ENCODE measurements at places on chromosomes 3 and 15.

DNA sequence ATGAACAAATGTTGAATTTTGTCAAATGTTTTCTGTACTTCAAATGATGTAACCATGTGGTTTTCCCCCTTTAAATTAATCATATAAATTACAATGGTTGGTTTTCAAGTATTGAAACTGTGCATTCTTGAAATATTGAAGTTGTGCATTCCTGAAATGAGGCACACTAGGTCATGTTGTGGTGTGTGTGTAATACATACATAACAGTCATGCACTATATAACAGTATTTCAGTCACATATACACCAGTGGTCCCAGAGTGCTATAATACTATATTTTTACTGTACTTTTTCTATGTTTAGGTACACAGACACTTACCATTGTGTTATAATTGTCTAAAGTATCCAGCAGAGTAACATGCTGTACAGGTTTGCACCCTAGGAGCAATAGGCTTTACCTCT, 11.0 kb upstream of the IQCF5 start:
- DNase-seq: no peak

DNA sequence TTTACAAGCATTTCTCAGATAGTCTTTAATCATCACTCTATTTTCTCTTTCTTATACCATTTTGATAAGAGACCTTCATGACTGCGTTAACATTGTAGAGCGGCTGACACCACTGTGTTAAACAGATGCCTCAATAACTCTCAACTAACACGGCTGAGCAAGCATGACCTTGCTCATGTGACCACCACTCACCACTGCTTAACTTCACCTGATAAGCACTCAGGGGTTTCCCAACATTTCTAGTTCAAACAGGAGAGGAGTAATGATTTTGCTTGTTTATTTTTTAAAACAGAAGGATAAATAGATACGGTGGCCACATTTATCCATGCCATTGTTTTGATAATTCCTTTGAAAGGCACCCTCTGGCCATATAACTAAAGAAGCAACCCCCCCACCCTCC, 37.7 kb upstream of the TMEM45A start:
- DNase-seq: no peak

GRCh38 chr15:74174219-74174957, 878 bp downstream of the ISLR start:
- DNase-seq: no peak

DNA sequence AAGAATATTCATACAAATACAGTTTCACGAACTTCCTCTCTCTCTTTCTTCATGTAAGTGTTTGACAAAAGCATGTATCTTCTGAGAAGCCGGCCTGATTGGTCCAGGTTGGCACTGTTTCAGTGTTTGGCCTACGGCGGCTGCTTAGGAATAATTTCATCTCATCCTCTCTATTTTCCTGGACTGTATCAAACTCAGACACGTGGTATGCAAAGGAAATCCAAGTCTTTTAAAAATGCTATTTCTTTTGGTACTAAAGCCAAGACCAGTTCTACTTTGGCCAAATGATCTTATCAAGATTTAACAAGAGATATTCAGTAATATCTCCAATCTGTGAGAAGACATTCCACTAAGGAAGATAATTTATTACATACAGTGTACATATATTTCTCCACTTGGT, 152.8 kb downstream of the TIGIT start:
- DNase-seq: no peak

- DNase-seq: no peak
These were observed 44.8 kb downstream of the DMXL2 start for GRCh38 chr15:51577636-51578304.

GRCh38 chr3:189404797-189405484, 226.2 kb upstream of the TP63 start:
- DNase-seq: no peak

- peak; percentile 11 for DNase-seq
These were observed 104.7 kb downstream of the UNC13C start for GRCh38 chr15:54082836-54083492.

GRCh38 chr3:150116196-150116595, 145.5 kb upstream of the PFN2 start:
- DNase-seq: no peak

DNA sequence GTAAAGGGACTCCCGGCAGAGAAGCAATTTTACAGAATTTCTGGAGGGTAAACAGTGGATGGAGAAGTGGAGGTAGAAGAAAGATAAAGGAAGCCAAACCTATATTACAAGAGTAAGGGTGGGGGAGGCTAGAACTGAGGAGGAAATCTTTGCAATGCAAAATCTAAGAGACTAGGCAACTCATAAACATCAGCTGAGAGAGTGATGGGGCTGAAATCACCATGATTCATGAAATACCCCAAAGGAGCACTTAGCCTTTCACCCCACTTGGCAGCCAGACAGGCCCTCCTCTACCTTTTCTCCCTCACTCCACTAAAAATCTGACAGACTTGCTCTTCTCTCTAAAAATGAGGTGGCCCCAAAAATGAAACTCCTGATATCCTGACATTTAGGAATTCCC, 19.5 kb upstream of the ZBTB38 start:
- DNase-seq: no peak

Data from hematopoietic multipotent progenitor cell treated with erythropoietin and hydrocortisone succinate and interleukin-3 and kit ligand, for 8 days (in vitro differentiated cells).